ENCODE measurements at places on chromosomes 13 and 19.

GRCh38 chr13:28440774-28441504, 54.0 kb downstream of the FLT1 start:
- no peak for DNase-seq

DNA sequence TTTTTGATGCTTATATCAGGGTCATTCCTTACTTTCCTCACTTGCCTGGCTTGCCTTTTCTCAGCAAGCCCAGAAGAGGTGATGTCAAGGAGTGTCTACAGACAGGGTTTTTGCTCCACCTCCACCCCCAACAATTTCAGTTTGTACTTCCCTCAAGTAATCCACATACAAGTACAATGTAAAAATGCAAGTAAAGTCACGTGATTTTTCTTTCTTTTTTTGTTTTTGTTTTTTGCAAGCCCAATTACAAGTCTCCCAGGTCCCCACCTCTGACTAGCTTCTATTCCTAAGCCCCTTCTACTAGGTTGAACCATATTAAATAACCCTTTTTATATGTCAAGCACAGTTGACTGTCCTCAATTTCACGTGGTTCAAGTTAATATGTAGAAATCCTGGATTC, 579.6 kb downstream of the DIAPH3 start:
- DNase-seq: no peak

GRCh38 chr19:3178377-3178972, at the start of gene S1PR4:
TSS of gene S1PR4 (plus strand) at chr19:3178769. CDS start at chr19:3178793, 24 bp downstream.
- DNase-seq: no peak

DNA sequence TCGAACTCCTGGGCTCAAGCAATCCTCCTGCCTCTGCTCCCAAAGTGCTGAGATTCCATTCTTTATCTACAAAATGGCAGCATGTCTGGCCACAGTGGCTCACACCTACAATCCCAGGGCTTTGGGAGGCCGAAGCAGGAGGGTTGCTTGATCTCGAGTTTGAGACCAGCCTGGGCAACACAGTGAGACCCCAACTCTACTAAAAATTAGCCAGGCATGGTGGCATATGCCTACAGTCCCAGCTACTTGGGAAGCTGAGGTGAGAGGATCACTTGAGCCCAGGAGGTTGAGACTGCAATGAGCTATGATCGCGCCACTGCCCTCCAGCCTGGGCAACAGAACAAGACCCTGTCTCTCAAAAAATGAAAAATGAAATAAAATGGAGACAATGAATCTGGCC, 6.1 kb downstream of the NAPA start:
- DNase-seq: no peak

- DNase-seq: no peak
These were observed 244.4 kb upstream of the SLITRK5 start for GRCh38 chr13:87426742-87427141.

GRCh38 chr13:71828564-71828963, 38.4 kb downstream of the DACH1 start:
- DNase-seq: no peak

- no peak for DNase-seq
These were observed 16.9 kb downstream of the SLC25A30 start for GRCh38 chr13:45401314-45401713.

DNA sequence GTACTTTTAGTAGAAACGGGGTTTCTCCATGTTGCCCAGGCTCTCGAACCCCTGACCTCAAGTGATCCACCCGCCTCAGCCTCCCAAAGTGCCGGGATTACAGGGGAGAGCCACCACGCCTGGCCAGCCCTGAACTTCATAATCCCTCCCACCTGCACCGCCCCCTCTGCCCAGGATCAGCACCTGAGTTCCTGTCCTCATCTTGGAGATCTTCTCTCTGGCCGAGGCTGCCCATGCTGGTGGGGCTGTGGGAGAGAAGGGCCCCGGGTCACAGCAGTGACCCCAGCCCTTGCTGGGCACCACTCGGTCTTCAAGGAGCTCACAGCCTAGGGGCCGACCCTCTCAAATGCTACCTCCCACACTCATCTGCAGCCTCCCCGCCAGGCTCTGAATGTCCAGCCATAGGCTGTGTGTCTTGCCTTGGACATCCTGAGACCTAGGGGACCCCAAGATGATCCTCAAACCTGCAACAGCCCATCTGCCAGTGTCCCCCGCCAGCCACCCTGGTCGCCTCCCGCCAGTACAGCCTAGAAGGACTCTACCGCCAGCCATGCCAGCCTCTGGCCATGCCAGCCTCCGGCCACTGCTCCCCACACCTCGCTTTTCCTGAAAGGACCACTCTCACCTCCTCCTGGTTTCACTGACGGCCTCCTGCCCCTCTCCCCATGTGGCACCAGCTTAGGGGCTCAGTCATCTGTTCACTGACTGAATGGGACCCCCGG, 1.5 kb downstream of the ATP8B3 start:
- DNase-seq: no peak

DNA sequence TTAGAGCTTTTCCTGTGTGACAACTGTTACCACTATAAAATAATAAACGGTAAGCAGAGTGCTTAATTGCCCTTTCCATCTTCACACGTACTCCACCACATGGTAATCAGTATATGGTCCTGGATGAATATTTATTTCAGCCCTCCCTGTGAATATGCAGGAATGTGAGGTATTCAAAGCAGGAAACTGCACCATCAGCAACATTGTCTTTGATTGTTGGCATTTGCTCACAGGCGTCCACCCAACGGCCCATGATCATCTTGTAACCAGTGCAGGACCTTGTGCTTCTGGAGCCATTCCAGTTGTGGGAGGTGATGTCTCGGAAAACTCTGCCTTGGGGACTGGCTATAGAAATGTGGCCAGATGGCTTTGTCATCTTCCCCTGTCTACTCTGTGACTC, 132.6 kb downstream of the COG6 start:
- no peak for DNase-seq

DNA sequence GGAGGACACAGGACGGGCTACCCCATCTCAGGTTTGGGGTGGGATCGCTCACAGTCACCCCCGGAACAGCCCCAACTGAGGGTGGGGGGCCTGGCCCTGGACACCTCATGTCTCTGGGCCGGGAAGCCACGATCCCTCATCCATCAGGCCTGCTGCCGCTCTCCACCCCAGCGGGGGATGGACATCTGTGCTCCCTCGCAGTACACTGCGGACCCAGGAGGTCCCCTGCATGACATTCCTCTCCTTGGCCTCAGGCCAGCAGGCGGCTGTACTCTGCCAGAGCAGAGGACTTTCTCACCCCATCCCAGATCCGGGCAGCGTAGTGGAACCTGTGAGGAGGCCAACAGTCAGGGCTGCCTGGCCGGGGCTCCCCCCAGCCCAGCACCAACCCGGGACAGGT, 15.5 kb downstream of the IRGC start:
- DNase-seq: no peak

DNA sequence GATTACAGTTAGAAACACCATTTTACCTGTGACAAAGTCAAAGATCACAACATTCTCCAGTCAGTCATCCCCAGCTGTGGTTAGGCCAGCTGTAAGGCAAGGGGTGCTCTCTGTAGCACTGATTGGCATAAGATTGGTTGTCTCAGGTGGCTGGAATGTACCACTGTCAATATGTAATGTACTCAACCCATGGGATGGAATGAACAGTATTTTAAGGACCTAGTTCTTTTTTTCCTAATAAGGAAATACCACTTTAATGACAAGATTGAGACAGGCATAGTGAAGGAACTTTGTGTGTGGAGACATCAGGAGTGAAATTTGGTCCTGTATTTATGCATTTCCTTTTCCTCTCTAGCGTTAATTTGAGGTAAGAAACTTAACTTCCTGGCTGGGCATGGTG, 310.7 kb downstream of the ITGBL1 start:
- peak; percentile 20 for DNase-seq

DNA sequence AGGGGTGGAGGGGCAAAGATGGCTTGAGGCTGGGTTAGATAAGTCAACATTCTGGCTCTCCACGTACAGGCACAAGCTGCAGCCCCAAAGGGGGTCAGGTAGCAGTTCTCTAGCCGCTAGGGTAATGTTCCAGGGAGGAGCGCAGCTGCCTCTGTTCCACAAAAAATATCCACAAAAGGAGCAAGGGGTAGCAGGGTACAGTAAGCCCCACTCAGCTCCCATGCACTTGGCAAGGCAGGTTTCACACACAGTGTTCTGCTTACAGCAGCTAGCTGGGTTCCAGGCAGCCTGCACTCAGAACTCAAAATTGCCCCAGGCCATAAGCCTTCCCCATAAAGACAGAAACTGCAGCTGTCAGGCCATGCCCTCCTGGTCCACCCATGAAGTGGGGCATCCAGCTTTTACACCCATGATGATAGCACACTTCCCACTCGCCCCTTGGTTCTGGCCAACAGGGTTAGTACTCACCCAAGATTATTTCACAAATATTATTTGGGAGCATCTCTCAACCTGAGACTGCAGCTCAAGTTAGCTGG, 130.0 kb downstream of the CYSLTR2 start:
- DNase-seq: no peak

GRCh38 chr19:5031231-5032100, 62.6 kb downstream of the KDM4B start:
- DNase-seq: peak; percentile 79

DNA sequence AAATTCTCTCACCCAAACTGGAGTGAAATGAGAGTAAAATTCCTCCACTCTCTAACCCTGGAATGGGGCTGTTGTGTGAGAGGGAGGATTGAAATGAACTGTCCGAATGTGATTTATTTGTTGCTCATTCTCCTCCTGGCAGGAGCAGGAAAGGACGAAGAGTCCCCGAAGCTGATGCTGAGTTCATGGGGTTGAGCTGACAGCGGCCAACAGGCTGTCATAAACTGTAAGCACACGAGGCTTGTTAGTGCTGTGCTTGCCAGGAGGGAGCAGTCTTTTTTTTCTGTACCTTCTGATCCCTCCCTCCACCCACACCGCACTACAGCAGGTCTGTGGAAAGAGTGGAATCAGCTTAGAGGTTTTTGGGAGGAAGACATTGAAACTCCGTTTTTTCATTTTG, 33.1 kb upstream of the ZNF331 start:
- DNase-seq: no peak

DNA sequence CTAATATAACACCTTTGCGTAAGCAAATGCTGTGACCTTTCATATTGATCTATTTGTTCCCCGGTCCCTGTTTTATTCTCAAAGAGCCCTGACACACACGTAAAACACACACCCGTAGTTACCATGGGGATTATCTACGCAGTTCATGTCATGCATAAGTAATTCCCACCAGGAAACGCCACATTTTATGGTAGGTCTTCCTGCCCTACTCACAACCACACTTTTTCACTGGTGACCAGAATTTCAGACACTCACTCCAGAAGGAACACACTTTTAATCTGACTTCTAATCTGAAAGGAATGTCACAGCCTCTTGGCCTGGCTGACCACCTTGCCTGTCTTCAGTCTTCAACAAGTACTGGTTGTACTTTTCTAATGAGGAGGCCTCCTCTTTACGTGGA, 46.8 kb downstream of the SLC7A1 start:
- peak; percentile 72 for DNase-seq

DNA sequence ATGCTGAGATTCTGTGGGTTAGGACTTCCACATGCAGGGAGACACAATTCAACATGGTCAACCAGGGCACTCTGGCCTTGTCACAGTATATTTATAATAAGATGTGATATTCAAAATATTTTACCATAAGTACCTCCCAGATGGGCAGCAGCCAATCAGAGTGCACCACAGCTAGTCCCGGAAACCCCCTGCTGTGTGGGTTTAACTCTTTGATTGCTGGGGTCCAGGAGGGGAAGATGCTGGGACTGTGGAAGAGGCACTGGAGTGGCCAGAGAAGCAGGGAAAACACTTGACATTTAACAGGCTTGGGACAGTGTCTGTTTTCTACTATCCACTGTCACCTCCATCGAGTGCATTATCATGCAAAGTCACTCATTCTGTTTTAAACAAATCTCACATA, 99.0 kb downstream of the MBNL2 start:
- no peak for DNase-seq

- DNase-seq: peak; percentile 62
These were observed 237.4 kb downstream of the NBEA start for GRCh38 chr13:35179494-35179893.

DNA sequence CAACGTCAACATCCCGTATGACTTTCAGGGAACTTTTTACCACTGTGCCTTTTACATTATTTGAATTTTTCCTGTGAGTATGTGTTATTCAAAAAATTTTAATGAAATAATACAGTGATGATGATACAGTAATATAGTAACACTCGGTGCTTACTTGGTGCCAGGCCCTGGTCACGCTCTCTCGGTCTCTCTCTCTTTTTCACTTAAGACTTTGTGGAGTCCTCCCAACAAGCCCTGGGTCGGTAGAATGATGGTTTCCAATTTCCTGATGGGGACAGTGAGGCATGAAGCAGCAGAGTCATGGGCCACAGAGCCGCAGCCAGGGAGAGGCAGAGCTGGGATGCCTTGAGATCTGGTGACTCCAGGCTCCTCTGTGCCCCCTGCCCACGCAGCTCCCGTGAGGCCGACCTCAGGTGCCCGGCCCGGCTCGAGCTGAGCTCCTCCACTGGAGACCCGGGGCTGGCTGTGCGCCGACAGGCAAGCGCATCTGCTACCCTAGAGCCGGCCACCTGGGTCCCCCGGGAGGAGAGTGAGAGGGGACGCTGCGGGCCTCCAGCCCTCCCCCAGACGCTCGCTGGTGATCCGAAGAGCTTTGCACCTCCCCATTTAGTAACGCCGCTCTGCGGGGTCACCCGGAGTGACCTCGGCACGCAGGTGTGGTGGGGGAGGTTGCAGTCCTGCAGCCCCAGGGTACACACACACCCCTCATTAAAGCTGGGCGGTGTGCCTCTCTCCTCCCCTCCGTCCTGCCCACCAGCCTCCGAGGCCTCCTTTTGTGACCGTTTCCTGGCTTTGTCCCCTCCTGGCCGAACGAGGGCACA, 4.4 kb upstream of the SBK3 start:
- DNase-seq: peak; percentile 96

DNA sequence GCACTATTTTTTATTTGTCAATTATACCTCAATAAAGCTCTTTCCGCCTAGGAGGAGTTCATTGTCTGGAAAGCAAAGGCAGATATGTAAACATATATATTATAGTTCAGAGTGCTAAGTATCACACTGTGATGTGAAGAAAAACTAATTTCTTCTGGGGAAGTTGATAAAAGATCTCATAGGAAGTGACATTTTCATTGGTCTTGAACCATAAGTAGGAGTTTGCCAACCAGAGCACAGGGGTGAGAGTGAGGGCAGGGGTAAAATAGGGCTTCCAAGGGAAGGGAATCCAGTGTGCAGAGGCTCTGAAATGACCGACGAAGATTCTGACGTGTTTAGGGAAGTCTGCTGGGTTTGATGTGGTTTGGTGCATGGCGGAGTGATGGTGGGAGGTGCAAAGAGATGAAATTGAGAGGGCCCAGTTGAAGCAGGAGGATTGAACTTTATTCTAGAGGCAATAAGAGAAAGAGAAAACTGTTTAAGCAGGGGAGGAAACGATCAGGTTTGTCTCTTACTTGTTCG, 780 bp upstream of the GTF2F2 start:
- peak; percentile 45 for DNase-seq

DNA sequence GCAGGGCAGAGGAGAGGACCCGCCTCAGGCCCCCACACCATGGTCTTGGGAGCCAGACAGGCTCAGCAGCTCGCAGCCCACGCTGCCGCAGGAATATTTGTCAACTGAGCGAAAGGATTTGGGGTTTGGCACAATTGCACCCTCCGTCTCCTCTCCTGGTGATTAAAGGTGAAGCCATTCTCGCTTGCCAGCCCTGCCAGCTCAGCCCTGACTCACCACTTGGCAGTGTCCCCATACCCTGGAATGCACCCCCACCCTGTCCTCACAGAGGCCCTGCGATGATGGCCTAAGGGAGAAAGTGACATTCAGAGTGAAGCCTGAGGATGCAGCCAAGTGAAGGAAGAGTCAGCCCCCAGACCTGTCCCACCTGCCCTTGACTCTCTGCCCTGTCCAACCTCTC, 18.8 kb downstream of the CYTH2 start:
- DNase-seq: peak; percentile 90
